ENCODE measurements at places on chromosomes 11 and 22.

DNA sequence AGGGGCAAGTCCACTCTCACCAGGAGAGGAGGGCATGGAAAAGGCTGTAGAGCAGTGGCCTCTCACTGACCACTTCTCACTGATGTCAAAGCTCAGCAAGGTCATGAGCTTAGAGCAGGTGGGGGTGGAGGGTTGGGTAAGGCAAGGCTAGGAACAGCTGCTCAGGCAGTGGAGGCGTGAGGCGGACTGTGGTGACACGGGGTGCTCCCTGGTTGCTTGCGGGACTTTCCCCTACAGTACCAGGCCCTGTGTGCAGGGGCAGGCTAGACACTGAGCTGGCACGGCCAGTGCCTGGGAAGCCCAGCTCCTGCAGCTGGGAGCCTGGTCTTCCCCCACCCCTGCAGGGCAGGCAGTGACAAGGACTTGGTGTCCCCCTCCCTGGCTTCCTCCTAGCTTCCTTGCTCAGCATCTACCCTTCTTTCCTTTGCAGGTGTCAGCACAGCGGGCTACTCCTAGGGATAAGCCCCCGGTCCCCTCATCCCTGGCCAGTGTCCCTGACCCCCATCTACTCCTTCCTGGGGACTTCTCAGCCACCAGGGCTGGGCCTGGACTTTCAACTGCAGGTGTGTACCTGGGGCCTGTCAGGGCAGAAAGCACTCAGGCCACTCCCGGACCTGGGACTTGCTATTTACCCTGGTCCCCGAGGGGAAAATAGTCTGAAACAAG is 45.6 kb downstream of the PISD start:
- DNase-seq: no peak

- no peak for DNase-seq
Observed at GRCh38 chr11:110921742-110922521, 209.7 kb upstream of the ARHGAP20 start.

DNA sequence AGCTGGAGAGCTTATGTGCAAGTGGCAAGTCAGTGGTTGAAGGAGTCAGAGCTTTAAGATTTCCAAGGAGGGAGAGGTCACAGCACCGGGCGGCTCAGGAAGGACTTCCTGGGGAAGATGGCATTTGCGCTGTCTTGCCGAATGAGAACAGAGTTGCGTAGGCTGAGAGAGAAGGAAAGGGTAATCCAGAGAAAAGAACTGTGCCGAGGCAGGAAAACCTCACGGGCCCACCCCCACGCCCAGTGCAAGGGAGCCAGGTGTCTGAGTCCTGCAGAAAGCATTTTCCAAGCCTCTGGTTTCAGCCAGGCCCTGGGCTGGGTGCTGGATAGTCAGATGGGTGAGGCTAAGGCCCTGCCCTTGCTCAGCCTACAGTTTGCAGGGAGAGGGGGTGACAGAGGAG is 3.2 kb upstream of the AP1B1 start:
- no peak for DNase-seq

- DNase-seq: no peak
Observed at GRCh38 chr11:61833471-61833870, 5.4 kb downstream of the FADS2 start.

- DNase-seq: no peak
Observed at GRCh38 chr11:121159741-121160140, 58.7 kb downstream of the TECTA start.

GRCh38 chr11:75174781-75175370 is 24.0 kb downstream of the SLCO2B1 start:
- DNase-seq: peak; percentile 9

DNA sequence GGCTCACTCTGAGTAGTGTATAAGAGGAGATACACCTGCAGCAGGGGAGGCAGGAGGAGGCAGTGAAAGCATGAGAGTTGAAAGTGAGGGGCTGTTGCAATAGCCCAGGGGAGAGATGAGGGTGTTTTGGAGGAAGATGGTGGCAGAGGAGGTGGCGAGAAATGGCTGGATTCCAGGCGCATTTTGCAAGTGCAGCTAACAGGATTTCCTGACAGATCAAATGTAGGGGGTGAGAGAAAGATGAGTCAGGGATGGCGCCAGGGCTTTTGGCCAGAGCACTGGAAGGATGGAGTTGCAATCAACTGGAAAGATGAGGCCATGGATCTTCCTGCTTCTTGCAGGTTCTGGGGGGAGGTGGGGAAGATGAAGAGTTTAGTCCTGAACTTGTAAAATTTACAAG is 16.8 kb upstream of the TSPAN18 start:
- no peak for DNase-seq

- no peak for DNase-seq
Observed at GRCh38 chr11:133919330-133920108, 37.2 kb downstream of the IGSF9B start.

GRCh38 chr22:23984430-23984829 is 4.5 kb downstream of the GSTT2 start:
- peak; percentile 27 for DNase-seq

All from activated CD4-positive, CD25-positive, alpha-beta regulatory T cell (primary cell).